ENCODE measurements at places on chromosomes 7 and 10.

DNA sequence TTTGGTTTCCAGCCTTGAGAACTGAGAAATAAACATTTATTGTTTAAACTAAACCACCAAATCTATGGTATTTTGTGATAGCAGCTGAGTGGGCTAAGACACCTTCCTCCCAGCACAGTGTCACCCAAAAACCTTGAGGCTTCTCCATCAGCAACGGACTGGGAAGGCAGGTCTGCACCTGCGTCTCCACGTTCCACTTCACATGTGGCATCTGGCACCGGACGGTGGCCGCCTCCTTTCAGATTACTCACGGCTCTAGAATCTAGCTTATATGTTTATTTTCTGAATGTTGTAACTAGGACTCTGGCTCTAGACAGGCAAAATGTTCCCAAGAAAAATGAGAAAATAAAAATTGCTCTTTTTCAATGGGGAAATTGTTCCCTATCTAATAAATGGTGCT lies 201.0 kb downstream of the ADARB2 start:
- no peak for DNase-seq

DNA sequence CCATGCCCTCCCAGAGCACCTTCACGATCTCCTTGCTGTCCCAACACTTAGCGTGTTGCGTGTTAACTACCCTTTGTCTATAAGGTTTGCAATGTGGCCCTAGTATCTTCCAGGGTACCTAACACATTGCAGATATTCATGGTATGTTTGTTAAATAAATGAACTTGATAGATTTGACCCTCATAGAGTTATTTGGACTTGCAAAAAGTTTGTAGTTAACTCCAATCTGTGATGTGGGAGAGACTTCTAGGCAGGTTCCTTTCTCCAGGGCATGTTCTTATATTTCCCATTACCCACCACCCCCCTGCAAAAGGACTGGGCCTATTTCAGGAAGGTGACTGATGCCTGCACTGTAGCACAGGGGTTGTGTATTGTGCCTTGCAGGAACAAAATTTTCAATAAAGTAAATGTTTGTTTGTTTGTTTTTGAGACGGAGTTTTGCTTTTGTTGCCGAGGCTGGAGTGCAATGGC lies 612 bp downstream of the HILPDA start:
- no peak for DNase-seq

DNA sequence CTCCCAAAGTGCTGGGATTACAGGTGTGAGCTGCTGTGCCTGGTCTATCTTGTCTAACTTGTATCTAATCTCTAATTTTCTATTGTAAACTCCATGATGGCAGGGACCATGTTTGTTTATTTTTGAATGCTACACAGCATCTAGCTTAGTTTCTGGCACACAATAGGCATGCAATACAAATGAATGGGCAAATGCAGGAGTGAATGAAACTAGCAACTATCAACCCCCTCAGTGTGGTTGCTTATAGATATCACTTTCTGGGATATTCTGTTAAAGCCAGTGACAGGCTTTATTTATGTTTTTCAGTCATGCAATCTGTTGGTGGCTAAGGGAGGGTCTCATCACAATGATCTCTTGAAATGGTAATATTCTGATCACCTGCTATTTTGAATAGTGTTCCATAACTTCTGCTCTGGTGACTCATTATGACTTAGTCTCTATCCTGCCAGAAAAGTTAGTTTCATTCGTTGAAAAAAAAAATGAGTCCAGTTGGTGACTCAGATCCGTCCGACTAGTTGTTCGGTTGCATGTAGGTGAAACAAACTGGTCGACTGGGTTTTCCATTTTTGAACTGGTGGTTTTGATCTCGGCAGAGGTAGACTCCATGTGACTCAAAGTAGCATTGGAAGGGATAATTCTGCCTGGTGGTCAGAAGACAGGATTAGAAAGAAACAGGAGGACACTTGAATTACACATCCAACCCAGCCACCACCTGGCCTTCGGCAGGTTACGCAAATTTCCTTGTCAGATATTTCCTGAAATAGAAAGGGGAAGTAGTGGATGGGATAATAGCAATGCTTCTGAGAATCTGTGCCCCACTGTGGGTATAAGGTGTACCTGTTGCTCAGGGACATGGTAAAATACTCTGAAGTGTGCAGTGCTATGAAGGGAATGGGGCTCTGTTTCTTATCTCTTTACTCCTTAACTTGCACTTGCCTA lies 76.8 kb downstream of the GATA3 start:
- no peak for DNase-seq

DNA sequence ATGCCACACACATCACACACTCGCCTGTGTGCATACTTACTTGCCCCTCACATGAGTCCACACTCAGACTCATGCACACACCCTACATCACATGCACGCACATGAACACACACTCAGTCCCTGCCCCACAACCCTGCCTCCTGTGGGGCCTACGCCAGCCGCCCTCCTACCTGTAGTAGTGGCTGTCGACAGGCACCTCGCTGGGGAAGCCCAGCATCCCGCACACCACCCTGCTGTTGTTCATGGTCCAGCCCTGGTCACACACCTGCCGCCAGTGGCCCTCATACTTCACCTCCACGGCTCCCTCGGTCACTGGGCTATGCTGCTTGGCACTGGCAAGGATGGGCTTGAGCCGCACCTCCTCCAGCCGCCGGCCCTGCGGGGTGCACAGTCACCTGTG lies 7.2 kb downstream of the LOXL4 start:
- no peak for DNase-seq

GRCh38 chr7:47380325-47381133 lies 201.4 kb downstream of the TNS3 start:
- DNase-seq, result no peak

- DNase-seq, result peak; percentile 48
Measured at GRCh38 chr7:80135309-80136104, 876 bp downstream of the GNAI1 start.

GRCh38 chr10:31098046-31098445 lies 66.4 kb upstream of the ZNF438 start:
- DNase-seq, result no peak

DNA sequence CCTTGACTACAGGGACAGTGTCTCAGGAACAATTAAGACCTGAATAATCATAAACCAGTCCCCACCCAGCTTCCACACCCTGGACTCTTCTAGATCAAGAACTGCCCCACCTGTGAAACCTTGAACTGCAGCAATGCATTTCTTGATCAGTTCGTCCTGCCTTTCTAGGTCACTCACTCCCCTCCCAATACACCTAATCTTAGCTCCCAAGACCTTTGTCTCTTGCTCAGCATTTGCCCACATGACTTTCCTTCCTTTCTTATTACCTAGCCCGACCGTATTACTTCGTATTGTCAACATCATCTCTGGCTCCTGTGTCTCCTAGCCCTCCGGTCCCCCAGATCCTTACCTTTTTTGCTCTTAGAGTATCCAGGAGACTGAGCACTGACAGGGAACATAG lies 5.5 kb upstream of the NAMPT start:
- no peak for DNase-seq

GRCh38 chr10:48946891-48947500 lies 7.4 kb upstream of the LRRC18 start:
- DNase-seq, result no peak

- DNase-seq, result no peak
Measured at GRCh38 chr7:121278120-121279021, 50.4 kb upstream of the WNT16 start.

GRCh38 chr10:97961945-97962344 lies 68.5 kb downstream of the CRTAC1 start:
- no peak for DNase-seq

GRCh38 chr10:46545861-46546590 lies 10.4 kb downstream of the GPRIN2 start:
- DNase-seq, result peak; percentile 11

- no peak for DNase-seq
Measured at GRCh38 chr7:77329466-77330168, 86.5 kb downstream of the GSAP start.

GRCh38 chr7:106243893-106244292 lies 40.9 kb downstream of the NAMPT start:
- no peak for DNase-seq

DNA sequence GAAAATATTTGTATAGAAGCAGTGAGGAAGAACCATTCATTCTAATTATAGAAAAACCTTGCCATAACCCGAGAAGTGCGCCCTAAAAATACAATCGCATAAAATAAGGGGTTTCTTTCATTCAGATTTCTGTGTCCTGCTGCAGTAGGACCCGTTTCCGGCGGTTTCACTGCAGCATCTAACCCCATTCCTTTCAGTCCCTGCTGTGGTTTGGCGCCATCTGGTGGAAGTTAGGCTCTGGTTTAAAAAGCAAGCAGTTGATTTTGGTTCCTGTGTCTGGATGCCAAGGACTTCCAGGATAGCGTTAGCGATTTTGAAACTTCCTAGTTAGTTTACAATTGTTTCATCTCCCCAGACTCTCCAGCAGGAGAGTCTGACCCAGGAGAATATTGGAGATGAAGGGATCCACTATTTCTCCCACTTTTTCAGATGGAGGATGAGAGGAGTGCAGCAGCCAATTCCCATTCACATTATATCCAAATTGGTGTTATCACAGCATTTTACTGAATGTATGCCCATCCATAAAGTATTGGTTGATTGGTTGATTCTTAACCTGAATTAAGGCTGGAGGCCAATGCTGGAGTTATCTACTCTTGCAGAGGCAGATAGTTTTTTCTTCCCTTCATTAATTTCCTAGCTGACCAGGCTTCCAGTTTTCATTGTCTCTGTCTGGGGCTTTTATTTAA lies 128.8 kb upstream of the CACNA2D1 start:
- DNase-seq, result peak; percentile 82

- DNase-seq, result no peak
Measured at GRCh38 chr7:76054123-76055120, 6.5 kb downstream of the MDH2 start.

Data from heart left ventricle (tissue), 16 donors.